GM12891 (cell line): ENCODE measurements at places on chromosomes 1 and 21.

- DNase-seq: no peak
Measured at GRCh38 chr1:208681878-208682663, 437.9 kb upstream of the PLXNA2 start.

DNA sequence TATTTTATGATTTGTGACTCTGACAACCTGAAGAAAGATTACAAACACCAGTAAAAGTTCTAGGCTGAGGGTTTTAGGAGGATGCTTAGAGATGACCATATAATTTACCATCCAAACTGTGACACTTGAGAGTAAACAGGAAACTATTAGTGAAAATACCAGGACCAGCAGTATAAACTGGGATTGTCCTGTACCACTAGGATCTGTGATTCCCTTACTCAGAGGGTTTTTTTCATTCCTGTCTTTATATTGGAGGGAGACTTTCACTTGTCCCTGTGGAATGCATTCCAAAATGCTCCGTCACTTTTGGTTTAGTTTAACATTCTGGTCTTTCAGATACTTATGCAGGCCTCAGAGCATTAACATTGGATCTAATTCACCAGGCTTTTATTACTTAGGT, 482.9 kb downstream of the PTBP2 start:
- no peak for DNase-seq

DNA sequence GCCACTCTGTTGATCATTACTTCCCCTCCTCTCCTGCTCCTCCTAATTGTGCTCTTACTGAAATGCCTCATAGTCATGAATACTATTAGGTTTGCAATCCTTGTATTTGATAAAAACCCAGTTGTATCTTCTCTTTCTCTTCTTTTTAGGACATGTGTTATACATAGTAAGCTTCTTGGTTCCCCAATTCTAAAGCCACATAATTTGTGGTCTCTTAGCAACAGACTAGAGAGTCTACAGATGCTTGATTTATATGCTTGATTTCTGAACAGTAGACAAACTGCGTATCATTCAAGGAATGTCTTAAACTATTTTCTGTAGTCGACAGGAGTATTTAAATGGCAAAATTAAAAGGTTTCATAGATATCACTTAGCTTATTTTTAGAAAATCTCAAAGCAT, 1598.9 kb downstream of the PLA2G4A start:
- DNase-seq: no peak

GRCh38 chr1:87961992-87962391, 633.3 kb downstream of the LMO4 start:
- no peak for DNase-seq

DNA sequence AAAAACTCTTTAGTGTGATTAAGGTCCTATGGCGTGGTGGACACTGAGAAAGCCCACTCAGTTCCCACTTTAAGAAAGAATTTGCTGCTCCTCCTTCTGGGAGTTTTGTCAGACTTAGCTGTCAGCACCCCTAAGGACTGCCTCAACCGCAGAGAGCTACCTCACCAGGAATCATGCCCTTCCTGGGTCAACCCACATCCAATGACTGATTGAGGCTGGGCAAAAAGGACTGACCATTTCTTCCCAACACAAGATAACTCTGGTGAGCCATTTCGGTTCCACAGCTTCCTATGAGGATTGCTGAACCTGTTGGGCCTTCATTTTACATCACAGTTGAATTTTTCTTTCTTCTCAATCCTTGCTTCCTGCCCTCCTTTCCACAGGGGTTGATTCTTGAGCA, 197.9 kb downstream of the NCAM2 start:
- DNase-seq: no peak

DNA sequence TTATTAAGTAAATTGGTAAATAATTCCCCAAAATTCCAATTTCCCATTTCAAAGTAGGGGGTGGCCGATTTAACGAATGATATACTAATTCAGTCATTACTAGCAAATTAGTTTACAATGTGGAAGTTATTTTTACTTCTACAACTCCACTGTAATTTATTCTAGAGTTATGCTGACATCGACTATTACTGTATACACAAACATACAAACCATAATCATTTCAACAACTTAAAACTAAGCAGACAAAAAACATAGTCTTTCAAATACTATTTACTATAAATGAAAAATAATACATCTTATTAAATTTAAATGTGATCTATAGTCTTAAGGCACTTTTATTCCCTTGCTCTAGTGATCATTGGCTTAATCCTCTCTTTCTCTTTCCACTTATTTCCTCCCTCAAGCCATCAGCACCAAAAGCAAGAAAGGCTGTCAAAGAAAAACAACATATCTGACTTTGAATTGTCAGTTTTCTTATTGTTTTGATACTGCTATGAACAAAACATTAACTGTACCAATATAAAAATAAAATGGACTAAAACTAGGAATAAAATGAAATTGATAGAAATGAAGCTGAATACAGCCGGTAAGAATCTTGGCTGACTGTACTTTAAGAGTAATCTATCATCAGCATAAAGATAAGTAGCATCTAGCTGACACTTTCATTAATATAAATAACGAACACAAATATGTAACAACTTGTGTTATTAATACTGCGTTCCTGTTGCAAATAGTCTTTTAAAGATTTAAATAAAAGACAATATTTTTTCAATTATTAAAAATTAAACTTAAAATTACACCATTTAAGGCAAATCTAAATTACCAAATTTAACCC, 4.1 kb downstream of the CDC42BPA start:
- DNase-seq: no peak

DNA sequence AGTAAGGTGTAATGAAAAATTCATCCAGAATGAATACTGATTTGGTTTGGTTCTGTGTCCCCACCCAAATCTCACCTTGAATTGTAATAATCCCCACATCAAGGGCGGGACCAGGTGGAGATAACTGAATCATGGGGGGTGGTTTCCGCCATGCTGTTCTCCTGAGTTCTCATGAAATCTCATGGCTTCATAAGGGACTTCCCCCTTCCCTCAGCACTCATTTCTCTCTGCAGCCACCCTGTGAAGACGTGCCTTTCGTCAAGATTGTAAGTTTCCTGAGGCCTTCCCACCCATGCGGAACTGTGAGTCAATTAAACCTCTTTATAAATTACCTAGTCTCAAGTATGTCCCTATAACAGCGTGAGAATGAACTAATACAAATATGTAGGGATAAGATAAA, 5.5 kb upstream of the SYNJ1 start:
- DNase-seq: no peak

GRCh38 chr1:150268340-150268704, 494 bp downstream of the APH1A start:
- DNase-seq: peak; percentile 39

DNA sequence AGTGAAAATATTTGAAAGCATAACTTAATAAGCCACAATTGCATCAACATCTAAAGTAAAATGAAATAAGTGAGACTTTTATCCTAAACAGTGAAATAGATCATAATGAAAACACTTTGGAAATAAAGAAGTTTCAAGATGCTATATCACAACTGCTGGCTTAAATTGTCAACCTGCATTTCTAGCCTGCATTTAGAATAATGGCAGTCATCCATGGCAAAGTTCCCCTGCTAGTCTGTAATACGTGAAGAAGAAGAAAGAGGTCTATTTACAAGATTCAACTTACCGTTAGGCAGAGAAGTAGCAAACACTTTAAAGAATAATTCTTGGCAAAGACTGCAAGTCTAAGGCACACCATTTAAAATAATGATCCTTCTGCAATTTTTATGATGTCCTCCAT, 133.6 kb downstream of the DPYD start:
- no peak for DNase-seq

- no peak for DNase-seq
Measured at GRCh38 chr1:86695400-86695799, 9.0 kb upstream of the SH3GLB1 start.

- DNase-seq: no peak
Measured at GRCh38 chr1:185861630-185862029, 127.4 kb downstream of the HMCN1 start.

- DNase-seq: no peak
Measured at GRCh38 chr21:41958886-41959563, 5.2 kb upstream of the C2CD2 start.

- DNase-seq: no peak
Measured at GRCh38 chr1:56106531-56107274, 472.7 kb downstream of the PLPP3 start.

GRCh38 chr1:52554756-52555155, 1.9 kb upstream of the TUT4 start:
- DNase-seq: no peak

DNA sequence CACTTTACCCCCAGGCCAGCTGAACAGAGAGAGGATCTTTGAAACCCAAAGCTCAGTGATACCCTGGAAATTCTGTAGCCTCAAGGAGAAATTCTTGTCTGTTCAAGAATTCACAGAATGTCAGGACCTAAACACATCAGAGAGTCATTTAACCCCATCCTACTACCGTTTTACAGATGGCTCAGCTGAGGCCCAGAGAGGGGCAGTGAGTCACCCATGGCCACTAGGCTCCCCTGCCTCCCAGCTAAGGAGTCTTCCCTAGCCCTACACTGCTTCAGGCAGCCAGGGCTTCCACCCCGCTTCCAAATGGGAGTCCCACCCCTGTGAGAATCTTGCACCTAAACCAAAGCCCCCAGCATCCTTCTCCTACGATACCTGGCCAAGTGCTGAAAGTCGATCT, 28.3 kb downstream of the VWA5B1 start:
- no peak for DNase-seq

DNA sequence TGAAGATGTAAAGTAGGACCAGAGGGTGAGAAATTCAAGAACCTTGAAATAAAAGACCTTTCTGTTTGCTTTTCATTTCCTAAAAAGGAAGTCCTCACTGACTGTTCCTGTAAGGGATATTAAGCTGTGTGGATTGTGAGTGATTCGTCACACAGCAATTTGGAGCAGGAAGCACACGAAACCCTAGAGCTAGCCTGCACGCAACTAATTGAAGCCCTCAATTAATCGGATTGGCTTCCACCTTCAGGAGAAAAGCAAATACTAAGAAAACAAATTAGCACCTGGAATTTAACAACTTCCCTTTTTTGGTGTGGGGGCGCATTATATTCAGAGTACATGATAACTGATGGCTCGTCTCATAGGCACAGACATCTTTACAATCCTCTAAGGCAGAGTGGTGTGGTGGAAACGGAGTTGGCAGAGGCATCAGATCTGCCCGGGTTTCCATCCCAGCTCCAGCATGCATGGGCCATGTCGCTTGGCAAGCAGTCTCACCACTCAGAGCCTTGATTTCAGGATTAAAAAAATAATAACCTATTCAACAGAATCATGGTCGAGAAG, 95.2 kb downstream of the KCNJ15 start:
- DNase-seq: no peak

DNA sequence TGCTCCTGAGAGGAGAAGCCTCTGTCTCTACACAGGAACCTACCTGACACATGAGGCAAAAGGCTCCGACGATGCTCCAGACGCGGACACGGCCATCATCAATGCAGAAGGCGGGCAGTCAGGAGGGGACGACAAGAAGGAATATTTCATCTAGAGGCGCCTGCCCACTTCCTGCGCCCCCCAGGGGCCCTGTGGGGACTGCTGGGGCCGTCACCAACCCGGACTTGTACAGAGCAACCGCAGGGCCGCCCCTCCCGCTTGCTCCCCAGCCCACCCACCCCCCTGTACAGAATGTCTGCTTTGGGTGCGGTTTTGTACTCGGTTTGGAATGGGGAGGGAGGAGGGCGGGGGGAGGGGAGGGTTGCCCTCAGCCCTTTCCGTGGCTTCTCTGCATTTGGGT, 3.9 kb upstream of the ACKR1 start:
- no peak for DNase-seq

DNA sequence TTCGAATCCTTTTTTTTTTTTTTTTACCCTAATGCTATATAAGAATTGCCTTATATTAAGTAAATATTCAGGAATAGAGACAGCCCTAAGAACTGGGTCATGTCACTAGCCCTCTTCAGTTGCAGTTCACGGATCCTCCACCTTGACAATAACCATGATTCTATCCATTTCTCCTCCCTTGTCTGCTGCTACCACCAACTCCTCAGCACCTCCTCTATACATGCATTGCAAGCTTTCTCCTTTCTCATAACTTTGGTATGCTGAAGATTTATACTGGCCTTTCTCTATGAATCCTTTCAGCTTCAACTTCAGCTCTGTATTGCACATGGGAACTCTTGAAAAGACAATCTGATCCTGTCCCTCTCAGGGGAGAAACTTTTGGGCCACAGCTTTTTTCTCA, 14.3 kb upstream of the DR1 start:
- no peak for DNase-seq

- no peak for DNase-seq
Measured at GRCh38 chr1:97906567-97907241, 14.1 kb downstream of the DPYD start.

GRCh38 chr1:81113688-81114087, 687.0 kb upstream of the ADGRL2 start:
- DNase-seq: no peak

GRCh38 chr21:26798856-26799751, 46.1 kb downstream of the ADAMTS1 start:
- no peak for DNase-seq
